Amniotic stem cell (primary cell): ENCODE measurements at places on chromosomes 4 and X.

DNA sequence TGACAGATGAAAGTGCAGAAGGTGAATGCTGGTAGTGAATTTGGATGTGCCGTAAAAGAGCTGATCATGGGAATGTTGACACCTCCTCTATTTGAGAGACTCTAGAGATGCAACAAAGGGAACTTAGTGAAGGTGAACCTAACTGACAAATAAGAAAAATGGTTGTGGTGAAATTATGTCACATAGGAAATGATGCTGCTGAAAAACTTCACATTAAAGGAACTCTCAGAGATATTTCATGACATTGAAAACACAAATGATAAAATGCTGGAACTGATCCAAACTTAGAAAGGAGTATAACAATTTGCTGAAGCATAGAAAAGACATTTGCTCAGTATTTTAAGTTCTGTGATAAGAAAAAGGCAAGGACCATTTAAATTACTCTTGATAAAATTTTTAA, 31.9 kb downstream of the MGAT4D start:
- DNase-seq: no peak

- no peak for DNase-seq
These were observed 16.8 kb downstream of the PF4 start for GRCh38 chr4:73964862-73965611.

DNA sequence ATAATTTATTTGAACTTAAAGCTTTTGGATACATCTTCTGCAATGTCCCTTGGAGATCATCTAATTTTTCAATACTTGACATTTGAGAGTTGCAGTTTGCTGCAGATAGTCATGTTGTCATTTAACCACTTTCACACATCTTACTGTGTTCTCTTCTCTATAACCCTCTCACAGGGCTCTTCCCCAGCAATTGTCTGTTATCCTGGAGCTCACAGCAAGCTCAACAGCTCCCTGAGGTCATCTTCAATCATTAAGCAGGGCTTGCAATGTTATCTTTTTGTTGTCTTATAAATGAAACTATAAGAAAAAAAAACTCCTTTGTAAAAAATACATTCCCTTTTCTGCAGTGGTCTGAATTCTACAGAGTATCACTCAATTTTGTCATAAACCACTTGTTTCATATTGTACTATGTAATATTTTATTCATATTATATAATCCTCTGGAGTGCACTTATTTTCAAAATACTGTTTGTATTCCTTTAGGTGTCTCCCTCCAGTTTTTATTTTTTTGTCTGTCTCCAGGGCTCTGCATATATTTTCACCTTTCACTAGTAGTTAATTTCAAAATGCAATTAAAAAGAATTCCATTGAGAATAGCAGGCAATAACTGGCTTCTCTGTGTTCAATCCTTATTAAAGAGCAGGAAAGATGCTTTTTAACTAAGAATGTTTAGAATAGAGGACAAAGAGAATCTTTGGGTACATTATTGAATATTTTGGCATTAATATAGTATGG, 106.3 kb upstream of the ARSJ start:
- no peak for DNase-seq

- no peak for DNase-seq
These were observed 7.6 kb downstream of the NEUROG2 start for GRCh38 chr4:112508356-112508755.

- no peak for DNase-seq
These were observed 44.1 kb downstream of the NAA11 start for GRCh38 chr4:79281566-79282359.
